ENCODE measurements at places on chromosomes 16 and 17.

- no peak for DNase-seq
Measured at GRCh38 chr17:82101767-82102679, 4.0 kb upstream of the FASN start.

DNA sequence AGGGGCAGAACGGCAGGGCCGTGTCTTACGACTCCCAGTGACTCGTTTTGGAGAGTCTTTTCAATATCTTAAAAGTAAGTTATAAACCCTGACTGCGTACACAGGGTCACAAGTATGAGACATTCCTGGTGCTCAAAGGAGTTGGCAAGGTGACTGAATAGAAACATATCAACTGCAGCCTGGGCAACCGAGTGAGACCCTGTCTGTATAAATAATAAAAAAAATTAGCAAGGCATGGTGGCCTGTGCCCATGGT is 83.3 kb downstream of the PGS1 start:
- DNase-seq: no peak

- no peak for DNase-seq
Measured at GRCh38 chr17:5413682-5414081, 5.8 kb downstream of the NUP88 start.

DNA sequence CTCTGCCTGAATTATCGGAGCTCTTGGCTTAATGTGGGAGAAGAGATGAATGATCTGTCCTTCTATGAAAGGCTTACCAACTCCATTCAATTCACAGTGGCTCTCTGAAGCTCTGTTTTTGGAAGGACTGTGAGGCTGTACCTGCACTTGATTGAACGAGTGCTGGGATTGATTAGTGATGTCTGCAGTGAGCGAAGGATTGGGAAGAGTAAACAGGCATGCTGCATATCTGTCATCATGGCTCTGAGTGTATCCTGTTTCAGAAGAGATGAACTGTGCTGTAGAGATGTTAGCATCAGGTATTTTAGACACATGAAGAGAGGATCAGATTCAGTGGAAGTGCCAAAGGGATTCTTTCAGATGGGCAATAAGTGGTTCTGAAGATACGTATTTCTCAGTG is 564.0 kb downstream of the MAF start:
- peak; percentile 36 for DNase-seq

GRCh38 chr17:50972577-50972976 is 106.4 kb upstream of the TOB1 start:
- no peak for DNase-seq

GRCh38 chr16:53805752-53806151 is 101.8 kb downstream of the FTO start:
- DNase-seq: no peak

- DNase-seq: no peak
Measured at GRCh38 chr16:55490301-55490700, 11.3 kb downstream of the MMP2 start.

DNA sequence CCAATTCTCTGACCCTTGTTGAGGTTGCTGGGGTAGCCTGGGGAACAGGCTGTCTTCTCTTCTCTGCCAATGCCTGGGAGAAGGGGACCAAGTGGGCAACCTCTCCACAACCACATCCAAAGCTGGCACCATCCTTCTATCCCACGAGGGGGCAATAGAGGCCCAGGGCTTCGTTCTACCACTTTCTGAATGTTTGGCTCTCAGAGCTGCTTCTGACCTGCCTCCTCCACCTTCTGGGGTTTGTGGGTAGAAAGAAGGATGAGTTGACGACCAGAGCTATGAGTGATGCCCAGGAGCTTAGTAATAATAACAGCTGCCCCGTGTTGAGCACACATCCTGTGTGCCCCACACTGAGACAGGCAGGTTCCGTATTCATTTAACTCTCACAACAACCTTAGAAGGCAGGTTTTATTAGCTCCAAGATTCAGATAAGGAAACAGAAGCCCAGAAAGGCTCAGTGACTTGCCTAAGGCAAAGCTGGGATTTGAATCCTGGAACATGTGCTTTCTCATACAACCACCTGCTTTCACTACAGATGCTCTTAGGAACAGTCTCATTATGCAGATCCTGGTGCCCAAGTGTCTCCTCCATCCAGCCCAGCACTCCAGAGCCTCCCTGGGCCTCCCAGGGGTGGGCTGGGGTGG is 11.1 kb downstream of the TSPOAP1 start:
- peak; percentile 91 for DNase-seq

DNA sequence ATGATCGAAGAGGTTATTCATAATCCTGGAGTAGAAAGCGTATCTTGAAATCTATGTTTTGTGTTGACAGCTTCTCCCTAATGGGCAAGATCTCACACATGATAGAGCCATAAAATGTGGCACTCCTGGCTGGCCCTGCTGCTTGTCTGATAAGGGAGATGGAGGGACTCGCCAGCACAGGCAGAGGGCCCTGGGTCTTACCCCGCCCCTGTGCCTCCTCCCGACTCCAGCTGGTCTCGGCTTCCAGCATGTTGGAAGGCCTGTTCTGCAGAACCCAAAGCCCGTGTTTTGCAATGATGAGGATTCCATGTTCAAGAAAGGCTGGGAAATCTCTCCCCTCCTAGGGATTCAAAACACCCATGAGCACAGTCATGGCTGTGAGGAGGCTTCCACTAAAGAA is 106.7 kb upstream of the SDK2 start:
- DNase-seq: no peak

- DNase-seq: no peak
Measured at GRCh38 chr17:34154961-34155730, 99.9 kb upstream of the CCL2 start.

DNA sequence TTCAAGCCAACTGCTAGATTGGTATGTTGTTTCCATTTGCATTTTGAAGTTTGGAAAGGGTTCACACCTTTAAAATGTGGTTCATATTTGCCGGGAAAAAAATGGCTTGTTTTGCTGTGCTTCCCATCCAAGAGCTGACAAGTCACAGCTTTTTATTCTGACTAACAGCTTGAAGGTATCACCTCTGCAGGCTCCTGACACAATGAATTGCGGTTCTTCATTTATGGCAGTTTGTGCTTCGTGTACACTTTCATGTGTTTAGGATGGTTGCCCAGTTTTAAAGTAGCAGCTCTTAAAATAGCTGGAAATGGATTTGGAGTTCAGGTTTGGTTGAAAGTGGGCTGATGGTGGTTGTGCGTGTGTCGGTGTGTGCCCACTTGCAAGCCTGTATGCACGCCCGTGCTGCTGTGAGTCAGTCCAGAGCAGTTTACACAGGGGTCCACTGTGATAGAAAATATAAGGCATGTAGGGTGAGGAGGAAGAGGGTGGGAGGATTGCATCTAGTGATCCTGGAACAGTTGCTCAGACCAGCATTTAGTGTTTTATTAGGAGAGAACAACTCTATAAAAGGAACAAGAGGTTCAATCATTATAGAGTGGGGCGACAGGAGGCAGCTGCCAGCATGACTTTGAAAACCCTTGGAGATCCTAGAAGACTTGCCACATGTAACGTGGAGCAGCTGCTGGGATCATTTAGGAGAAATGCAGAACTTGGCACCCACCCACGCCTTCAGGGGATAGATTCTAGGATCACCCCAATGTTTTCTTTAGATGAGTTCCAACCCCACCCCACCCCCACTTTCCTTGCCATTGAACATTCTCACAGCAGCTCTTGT is 108.0 kb upstream of the TBX2 start:
- DNase-seq: no peak

Measured in T47D (cell line).